Activated CD4-positive, alpha-beta T cell treated with anti-CD3 and anti-CD28 coated beads, Interleukin-2, amount 50 U/mL, for 24 hours (primary cell): ENCODE measurements at places on chromosomes 5 and 9.

DNA sequence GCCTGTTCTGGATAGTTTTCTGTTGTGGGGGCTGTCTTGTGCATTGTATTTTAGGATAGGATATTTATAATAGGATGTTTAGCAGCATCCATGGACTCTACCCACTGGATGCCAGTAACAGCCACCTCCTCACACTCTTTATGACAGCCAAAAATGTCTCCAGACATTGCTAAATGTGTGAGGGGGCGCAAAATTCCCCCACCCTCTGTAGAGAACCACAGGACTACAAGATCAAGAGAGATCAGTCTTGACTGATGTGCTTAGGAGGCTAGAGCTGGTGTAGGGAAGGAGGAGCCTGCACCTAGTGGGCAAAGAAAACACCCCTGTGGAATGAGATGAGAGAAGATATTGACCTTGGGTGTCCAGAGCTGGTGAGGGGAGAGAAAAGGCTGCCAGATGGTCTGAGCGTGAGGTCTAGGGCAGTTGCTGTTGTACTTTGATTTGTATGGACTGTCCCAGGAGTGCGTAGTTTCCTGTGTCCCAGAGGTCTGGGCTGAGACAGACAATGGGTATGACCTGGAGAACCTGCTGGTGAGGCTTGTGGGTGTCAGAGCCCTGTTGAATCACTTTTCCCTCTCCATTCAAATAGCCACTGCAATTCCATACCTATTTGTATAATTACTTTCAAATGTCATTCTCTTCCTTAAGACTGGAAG lies 16.3 kb downstream of the DAPK1 start:
- no peak for DNase-seq

GRCh38 chr9:125496313-125496834 lies 210.6 kb downstream of the MAPKAP1 start:
- no peak for DNase-seq

GRCh38 chr9:27347889-27348288 lies 50.9 kb upstream of the EQTN start:
- no peak for DNase-seq

DNA sequence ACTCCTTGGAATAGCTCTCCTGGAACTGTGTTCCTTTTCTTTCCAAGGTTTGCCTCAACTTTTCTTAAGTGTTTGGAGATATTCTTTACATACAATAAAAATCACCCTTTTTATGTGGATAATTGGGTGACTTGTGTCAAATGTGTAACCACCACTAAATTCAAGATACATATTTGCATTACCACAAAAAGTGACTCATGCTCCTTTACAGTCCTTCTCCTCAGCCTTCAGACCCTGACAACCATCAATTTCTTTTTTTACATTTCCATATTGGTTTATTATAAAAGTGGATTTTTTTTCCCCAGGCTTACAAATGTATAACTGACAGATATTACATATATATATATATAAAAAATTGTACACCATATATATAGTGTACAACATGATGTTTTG lies 372.0 kb upstream of the KCNN2 start:
- no peak for DNase-seq

- no peak for DNase-seq
Observed at GRCh38 chr5:135604056-135604455, 25.3 kb upstream of the CXCL14 start.

DNA sequence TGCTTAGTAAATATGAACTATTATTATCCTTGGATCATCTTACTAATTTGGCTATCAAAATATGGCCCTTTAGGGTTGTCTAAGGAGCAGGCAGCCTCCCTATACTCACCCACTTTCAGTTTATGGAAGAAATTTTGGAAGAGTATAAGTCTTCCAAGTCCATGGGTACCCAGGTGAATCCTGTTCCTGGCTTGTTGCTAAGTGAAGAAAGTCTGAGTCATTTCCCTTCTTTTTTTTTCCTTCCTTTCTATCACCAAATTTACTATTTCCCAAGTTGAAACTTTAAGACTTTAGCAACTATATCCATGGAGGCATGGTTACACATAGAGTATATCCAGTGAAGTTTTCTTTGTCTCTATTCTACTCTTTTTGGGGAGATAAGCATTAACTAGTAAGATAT lies 184.0 kb upstream of the ACTBL2 start:
- DNase-seq = no peak

- no peak for DNase-seq
Observed at GRCh38 chr5:149041242-149041641, 21.6 kb downstream of the SH3TC2 start.

GRCh38 chr5:34918025-34918424 lies 2.5 kb downstream of the BRIX1 start:
- no peak for DNase-seq

- DNase-seq = no peak
Observed at GRCh38 chr9:97293207-97293721, 14.2 kb upstream of the CCDC180 start.

DNA sequence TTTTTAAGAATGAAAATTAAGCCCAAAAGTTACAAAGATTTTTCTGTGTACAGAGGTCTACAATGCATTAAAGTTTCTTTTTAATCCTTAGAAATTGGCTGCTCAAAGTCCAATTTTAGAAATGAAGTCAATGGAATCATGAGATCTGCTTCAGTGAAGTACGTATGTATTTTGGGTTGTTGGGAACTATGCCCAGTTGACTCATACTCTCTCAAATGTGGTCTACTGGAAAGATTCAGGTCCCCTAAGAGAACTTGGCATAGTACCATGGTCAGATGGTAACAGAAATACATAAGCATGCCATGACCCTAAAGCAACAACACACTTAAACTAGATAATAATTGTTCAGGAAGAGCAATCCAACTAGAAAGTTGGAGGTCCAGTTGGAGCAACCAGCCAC lies 23.0 kb downstream of the FBLL1 start:
- no peak for DNase-seq

GRCh38 chr5:14229181-14229580 lies 86.0 kb downstream of the TRIO start:
- DNase-seq = no peak

DNA sequence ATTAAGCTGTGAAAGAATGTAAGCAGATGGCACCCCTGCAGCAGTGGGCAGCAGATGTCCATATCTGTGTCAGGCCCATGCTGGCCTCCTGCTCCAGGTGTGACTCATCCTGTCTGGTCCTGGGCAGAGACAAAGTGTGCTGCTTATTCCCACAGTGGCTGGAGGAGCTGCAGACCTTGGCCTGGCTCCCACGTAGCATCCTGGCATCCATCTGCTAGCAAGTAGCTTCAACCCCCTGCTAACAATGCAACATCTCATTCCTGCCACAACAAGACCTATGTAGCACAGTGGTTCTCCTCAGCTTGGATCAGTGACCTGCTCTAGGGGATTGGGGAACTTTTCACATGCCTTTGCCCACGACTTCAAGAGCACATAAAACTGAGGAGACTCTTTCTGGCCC lies 126.4 kb upstream of the SLC12A2 start:
- DNase-seq = no peak

DNA sequence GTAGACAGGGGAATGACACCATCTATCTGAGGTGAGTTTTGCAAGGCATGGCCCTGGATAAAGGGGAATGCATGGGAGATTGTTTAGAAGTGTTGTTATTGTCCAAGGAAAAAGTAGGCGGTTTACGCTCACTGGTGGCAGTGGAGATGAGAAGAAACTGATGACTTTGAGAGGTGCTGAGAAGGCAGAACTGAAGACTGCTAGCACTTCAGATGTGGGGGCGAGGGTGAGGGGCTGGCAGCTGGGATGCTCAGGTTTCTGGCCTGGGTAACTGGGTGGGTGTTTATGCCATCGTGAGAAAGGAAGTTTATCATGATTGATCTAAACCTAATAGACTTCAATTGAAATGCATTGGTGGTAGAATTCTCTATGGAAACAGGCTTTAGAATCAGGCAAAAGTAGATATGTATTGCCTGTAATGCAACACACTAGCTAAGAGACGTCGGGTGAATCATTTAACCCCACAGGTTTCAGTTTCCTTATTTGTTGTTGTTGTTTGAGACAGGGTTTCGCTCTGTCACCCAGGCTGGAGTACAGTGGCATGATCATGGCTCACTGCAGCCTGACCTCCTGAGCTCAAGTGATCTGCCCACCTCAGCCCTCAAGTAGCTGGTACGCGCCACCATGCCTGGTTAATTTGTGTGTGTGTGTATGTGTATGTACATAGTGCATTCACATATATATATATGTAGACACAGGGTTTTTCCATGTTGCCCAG lies 123.5 kb downstream of the SLC24A2 start:
- DNase-seq = no peak

DNA sequence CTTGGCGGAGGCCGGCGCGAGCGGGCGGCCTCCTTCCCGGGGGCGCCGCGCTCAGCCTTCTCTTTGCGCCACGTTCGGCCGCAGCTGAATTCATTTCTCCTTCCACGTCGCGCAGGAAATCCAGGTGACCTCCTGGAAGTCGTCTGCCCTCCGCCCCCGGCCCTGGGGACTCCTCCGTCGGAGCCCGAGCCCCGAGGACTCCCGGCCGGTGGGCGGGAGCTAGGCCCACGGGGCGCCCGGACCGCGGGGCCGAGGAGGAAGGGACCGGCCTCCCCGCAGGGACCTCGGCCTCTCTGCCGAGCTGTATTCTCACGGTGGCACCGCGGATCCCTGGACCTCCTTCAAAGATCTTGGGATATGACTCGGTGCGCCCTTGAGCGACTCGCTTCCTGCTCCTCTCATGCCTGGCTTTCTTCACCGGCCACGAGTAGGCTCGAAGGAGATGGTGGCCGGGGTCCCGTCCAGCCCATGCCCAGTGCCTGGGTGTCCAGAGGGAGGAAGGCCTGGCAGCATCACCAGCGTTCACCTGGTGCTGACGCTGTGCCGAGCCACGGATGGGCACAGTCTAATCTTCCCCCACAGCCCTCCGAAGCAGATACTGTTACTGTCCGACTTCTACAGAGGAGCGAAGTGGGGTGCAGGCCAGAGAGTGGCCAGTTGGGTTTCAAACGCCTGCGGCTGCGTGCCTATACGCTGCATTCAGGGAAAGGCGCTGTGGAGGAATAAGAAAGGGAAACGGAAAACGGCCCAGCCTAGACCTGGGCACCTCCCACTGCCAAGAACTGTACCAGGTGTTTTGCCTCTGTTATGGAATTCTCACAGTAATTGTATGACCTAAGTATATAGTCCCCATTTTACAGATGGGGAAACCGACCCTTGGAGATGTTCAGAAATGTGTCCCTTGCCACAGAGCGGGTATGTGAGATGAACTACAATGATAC lies 47.3 kb downstream of the PAX5 start:
- no peak for DNase-seq

- no peak for DNase-seq
Observed at GRCh38 chr9:75775966-75776691, 114.3 kb upstream of the PCSK5 start.

DNA sequence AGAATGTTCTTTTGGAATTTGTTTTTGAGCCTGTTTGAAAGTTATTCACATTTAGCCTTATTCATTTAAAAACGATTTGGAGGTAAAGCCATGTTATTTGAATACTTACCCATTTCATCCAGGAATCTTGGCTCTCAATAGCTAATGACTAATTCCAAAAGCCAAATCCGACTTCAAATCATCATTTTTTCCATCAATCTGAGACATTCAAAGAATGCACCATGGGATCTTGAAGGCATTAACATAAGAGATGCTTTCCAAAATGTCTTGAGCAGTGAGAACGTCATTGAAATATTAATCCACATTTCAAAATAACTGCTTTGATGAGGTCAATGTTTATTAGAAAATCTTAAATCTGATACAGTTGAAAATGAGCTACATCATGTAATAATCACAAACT lies 617.0 kb upstream of the RORB start:
- no peak for DNase-seq

DNA sequence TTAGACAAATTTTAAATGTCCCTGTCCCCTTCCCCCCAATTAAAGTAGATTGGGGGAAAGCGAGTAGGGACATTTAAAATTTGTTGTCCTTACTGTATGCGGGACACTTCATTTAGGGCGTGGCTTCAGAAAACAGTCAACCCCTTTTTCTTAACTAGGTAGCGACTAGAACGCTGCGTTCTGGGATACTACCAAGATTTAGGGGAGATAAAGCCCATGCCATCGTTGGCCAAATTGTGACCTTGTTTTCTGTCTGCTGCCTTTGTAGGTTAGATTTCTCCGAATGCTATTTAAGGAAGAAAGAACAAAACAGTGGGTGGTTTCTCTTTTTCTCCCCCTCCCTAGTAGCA lies 1.2 kb downstream of the CKS2 start:
- no peak for DNase-seq

DNA sequence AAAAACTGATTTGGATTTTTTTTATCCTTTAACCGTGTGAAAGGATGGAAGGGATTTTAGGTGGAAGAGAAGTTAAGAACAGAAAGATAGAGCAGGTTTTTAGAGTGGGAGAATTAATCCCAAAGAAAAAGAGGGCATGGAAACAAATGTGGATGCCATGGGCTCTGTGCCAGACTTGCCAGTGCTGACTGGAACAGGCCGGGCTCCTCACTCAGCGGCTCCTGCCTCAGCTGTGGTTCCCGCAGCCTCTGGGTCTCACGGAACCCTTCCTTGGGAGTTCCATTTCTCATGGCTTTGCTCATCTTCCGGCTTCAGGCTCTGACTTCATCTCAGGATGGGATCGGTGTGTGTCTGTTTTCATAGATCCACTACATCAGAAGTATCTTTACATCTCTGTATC lies 30.4 kb upstream of the SLC2A8 start:
- no peak for DNase-seq

GRCh38 chr5:81787474-81788242 lies 36.8 kb upstream of the SSBP2 start:
- DNase-seq = no peak

GRCh38 chr5:118577621-118578020 lies 410.7 kb downstream of the DTWD2 start:
- DNase-seq = no peak

DNA sequence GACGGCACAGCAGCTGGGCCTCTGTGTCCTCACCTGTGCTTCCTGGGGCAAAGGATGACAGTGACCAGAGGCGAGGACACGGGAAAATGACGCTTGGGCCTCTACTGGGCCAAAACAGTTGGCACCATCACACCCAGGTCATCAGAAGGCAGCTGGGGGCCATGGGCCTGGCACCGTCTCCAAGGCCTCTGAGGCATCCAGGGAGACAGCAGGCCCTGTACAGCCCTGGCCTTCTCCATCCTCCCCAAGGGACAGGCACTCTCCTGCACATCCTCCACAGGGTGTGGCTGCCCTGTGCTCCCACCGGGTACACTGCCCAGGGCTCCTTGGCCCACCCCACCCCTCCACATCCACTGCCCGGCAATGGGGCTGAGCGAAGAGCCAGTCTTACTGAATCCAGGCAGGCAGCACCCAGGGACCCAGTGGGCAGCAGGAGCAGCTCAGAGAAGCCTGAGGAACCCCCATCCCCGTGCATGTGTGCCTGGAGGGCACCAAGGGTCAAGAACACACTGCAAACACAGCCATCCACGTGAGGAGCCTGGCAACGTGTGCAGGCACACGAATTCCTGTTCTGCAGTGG lies 4.0 kb downstream of the LPCAT1 start:
- no peak for DNase-seq
